ENCODE measurements at places on chromosomes 6 and 20. TPM values are rescaled to one million over a fixed set of nuclear protein-coding genes. Genes with fewer than 3 reads are reported as not detected.

APOM gene
- 97.1 TPM for total RNA-seq

DNA sequence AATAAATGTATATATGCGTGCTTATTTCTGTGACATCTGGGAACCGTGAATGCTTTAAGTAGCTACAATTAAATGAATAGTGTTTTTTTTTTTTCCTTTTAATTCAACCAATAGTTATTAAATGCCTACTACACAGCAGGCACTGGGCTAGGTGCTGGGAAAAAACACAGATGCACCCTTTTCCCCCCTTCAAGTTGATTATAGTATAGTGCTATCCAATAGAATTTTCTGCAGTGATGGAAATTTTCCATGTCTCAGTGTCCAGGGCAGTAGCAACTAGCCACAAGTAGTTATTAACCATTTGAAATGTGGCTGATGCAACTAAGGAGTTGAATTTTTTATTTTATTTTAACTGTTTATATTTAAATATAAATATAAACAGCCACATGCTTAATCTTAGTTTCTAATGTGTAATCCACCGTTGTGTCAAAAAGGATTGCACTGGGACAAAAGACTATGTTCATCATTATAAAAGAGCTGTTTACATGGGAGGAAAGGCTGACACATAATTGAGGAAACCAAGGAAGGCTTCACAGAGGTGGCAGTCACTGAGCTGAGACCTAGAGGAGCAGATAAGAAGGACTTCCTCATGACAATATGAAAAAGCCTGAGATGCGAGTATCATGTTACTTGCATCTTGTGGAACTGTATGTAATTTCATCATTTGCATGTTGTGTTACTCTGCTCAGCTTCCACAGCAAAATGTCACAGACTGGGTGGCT is 261.2 kb upstream of the PLCB4 start:
- no peak for DNase-seq

CNBD2 gene
- total RNA-seq: 3.3 TPM

SLC22A16 gene
- total RNA-seq: not detected

TAF4 gene
- total RNA-seq: 11.3 TPM

DNA sequence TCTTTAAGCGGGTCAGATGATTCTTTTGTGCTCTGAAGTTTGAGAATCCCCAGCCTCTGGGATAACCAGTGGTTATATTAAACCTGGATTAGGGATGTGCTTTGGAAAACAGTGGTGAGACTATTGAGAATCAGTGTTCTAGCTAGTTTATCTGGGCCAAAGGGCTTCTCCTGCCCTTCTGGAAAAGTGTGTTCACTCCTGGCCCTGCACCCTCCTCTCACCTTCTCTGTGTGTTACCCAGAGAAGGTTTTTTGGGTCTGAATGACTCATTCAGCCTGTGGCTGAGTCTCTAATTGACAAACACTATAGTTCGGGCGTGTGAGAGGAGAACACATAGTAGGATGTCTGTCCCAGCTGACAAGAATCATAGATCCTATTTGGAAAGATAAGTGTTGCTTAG is 66.7 kb downstream of the LRRC1 start:
- DNase-seq: no peak

GRCh38 chr20:33808388-33808787 is 2.8 kb upstream of the CHMP4B start:
- DNase-seq: no peak

PACSIN1 gene
- total RNA-seq: not detected

PBOV1 gene
- not detected for total RNA-seq

PHACTR2 gene
- 20.0 TPM for total RNA-seq

GRCh38 chr20:33725607-33726264 is 5.6 kb upstream of the PXMP4 start:
- no peak for DNase-seq

All from left lobe of liver (tissue), 2 donors.